Nucleus accumbens (tissue), 56 donors: ENCODE measurements at places on chromosomes 2 and 18.

DNA sequence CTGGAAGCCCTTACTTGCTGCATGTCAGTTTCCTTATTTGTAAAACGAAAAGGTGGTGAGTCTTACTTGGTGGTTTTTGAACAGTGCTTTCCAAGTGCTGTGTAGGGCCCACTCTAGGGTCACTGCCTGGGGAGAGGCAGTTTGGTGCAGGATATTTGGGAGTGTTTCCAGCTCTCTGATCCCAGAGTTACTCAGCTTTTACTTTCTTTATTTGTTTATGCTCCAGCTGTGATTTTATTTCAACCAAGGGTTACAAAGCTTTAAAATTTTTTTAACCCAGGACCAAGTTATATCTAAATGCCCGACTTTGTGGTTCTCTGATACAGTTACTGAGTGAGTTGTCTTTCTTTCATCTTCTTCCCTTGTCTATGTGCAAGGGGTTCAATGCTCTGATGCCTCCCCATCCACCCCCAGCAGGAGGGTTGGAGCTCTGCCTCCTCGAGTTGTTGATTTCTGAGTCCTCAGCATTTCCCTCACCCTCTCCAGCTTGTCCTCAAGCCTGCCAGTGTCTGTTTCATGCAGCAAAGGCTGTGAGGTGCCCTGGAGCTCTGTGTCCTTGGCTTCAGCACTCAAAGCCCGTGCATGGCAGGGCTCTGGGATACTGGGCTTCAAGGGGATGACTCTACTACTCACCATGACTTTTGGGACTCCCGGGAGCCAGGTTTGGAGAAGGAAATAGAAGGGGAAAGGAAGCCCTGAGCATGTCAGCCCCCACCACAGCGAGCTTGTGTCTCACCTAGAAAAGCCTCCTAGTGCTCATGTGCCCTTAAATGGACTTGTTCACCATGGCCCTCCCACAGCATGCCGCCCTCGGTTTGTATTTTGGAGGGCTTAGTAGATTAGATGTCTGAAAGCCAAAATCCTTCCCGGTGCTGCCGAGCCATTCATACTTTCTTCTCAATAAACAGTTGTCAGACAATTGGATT is 236.8 kb downstream of the SETBP1 start:
- no peak for DNase-seq

DNA sequence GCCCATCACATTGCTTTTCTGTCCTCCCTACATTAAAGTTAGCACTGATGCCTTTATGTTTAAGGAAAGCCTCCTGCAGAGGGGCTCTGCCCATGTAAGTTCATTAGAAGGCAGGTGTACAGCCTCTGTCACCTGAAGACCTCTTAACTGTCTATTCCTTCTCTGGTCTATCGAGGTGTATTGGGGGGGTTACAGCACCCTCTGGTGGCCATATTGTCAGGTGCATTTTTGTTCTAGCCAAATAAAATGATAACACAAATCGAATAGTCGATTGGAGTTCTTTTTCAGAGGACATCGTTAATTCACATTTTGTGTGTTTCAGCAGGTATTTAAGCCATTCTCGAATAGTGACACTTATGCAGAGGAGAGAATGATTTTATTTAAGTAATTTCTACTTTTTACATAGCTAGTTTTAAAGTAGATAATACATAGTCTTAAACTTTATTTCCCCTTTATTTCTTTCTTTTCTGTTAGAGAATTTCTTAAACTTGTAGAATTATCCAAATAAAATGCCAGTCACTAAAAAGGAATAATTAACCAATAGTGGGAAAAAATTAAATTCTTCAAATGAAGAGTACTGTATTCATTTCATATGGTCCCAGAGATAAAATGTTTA is 136.8 kb downstream of the NEDD4L start:
- peak; percentile 42 for DNase-seq

DNA sequence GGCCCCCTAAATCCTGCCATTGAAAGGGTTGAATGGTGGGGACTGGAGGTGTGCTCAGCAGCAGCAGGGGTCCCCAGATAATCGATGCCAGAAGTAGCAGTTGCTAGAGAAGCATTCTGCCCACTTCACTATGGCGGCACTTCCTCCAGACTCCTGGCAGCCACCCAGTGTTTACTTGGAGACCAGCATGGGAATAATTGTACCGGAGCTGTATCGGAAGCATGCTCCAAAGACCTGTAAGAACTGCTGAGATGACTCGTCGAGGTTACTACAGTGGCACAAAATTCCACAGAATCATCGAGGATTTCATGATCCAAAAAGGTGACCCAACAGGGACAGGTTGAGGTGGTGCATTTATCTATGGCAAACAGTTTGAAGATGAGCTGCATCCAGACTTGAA is 11.0 kb upstream of the GAREM2 start:
- no peak for DNase-seq

GRCh38 chr2:9793156-9793917 is 49.9 kb upstream of the TAF1B start:
- no peak for DNase-seq

- DNase-seq, result no peak
Observed at GRCh38 chr18:74163019-74163660, 14.8 kb downstream of the TIMM21 start.

GRCh38 chr18:62030091-62030985 is 137.5 kb upstream of the RNF152 start:
- DNase-seq, result no peak

- DNase-seq, result no peak
Observed at GRCh38 chr18:30682672-30683071, 359.9 kb downstream of the DSC3 start.

- no peak for DNase-seq
Observed at GRCh38 chr2:196166876-196167275, 4.5 kb downstream of the STK17B start.

DNA sequence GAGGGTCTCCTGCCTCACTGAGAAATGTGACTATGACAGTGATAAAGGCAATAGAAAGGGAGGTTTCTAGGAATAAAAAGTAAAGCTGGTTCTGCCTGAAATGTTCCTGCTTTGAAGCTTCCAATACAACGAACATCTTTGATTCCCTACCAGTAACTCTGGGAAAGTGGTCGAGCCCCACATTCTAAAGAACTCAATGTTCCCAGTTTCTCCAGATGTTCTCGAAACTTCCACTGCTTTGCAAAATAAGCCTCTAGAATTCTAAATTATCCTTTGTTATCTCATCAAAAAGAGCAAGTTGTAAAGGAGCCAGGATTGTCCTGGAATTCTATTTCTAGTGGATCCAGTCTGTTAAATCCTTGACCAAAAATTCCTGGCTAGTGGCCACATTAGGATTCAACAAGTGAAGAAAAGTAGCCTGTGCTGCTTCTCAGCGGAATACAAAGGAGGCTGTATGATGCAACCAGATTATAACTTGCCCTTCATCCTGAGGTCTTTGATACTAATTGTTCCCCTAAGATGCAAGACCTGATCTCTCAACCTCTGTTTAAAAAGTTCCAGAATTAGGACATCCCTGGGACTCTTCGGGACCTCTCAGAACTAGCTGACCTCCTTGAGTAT is 8.4 kb downstream of the SCN7A start:
- no peak for DNase-seq

DNA sequence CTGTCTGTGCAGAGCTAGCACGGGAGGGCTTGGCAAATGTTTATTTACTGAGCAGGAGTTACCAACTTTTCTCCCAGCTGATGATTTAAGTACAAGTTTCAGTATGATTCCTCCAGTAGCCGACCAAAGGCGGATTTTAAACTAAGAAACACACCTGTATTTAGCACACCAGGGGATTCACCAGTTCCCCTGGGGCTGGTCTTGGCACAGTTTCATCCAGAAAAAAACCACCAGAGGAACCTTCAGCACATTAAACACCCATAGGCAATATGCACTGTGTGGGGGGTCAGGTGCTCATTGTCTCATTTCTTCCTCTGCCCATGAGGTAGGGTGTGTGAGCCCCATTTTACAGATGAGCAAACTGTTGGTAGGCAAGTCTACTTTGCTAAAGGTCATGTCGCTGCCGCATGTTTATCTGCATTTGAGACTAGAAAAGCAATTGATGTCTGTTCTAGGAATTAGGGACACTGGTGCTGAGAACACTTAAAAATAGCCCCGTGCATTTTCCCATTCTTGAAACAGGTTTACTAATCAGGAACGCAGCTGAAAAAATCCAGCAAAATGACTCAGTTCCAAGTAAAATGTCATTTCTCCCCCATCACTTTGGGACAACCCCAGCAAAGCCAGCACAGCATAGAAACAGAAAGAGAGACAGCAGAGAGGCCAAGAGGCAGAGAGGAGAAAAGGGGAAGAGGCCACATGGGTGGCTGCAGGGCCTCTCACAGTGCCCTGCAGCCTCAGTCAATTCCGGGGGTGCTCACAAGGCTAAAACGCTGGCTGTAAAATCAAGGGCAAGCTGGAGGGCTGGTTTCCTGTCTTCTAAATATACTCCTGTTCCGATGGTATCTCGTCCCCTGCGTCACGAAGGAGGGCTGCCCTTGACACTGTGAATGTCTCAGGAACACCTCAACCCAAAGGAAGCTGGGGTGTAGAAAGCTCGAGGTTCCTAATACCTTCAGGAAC is 166.8 kb upstream of the ID2 start:
- no peak for DNase-seq

DNA sequence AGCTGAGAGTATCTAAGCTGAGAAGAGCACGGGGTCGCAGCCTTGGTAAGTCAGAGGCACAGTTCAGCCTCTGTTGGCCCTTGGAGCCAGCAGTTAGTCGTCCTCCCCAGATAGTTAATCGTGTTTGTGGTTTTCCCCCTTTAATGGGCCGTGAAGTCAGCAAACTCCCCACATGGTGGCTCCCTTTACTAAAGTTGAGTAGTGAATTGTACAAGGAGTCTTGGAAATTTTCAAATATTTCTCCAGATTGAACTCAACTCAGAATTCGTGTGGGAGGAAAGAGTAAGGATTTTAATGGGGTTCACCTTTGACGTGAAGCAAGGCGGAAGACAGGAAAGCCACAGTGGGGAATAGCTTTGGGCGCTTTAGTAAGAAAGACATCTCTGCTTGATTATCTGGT is 2.4 kb upstream of the ADCYAP1 start:
- no peak for DNase-seq

GRCh38 chr18:23883277-23883790 is 131.2 kb upstream of the TTC39C start:
- no peak for DNase-seq

- DNase-seq, result no peak
Observed at GRCh38 chr2:165909466-165909865, 44.1 kb downstream of the TTC21B start.

DNA sequence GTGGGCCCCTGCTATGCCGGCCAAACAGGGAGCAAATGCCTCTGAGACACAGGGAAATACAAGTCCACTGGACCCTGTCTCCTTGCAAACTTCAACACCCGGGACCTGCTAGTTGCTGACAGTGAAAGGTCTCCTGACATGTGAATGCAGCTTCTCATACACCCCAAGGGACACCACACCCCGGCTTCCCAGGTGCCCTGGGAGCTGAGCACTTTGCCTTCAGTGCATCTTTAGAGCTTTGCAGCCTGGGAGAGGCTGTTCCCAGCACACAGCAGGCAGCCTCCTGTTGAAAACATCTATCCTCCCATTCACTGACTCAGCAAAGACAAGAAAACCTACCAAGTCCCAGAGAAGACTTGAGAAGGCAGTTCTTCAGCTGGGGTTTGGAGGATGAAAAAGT is 143.4 kb downstream of the COL6A3 start:
- no peak for DNase-seq

DNA sequence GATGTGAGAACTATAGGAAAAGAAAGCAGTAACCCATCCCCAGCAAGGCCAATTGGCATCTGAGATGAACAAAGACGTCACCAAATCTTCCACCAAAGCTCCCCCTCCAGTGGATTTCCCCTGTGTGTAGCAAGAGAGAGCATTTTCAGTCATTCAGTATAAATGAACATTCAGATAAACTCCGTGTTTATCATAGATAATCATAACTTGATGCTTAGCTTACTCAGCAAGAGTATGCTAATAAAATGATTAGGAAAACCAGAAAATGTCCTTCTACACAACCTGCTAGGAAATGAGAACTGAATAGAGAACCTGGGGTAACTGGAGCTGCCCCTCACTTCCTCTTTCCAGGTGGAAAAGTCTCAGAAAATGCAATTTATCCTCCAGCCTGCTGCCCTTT is 198.0 kb upstream of the CCDC150 start:
- no peak for DNase-seq

- no peak for DNase-seq
Observed at GRCh38 chr2:58702302-58702885, 461.3 kb upstream of the FANCL start.

- DNase-seq, result no peak
Observed at GRCh38 chr2:239412905-239413603, 12.2 kb upstream of the HDAC4 start.

- no peak for DNase-seq
Observed at GRCh38 chr2:154507186-154507585, 191.3 kb upstream of the KCNJ3 start.

GRCh38 chr18:52897611-52898484 is 557.9 kb downstream of the DCC start:
- no peak for DNase-seq

DNA sequence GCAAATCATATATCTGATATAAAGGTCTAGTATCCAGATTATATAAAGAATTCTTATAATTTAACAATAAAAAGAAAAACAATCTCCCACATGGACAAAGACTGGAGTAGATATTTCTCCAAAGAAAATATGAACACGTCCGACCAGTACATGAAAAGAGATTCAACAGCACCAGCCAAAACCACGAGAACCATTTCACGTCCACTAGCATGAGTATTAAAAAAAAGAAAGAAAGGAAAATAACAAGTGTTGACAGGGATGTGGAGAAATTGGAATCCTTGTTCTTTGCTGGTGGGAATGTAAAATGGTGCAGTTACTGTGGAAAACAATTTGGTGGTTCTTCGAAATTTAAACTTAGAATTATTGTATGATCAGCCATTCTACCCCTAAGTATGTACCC is 432.7 kb upstream of the TRIB2 start:
- DNase-seq, result no peak

GRCh38 chr2:120596191-120596811 is 139.4 kb upstream of the GLI2 start:
- no peak for DNase-seq

- peak; percentile 23 for DNase-seq
Observed at GRCh38 chr2:119476301-119477112, 44.9 kb downstream of the TMEM37 start.

GRCh38 chr2:136191041-136191440 is 73.1 kb upstream of the CXCR4 start:
- no peak for DNase-seq

DNA sequence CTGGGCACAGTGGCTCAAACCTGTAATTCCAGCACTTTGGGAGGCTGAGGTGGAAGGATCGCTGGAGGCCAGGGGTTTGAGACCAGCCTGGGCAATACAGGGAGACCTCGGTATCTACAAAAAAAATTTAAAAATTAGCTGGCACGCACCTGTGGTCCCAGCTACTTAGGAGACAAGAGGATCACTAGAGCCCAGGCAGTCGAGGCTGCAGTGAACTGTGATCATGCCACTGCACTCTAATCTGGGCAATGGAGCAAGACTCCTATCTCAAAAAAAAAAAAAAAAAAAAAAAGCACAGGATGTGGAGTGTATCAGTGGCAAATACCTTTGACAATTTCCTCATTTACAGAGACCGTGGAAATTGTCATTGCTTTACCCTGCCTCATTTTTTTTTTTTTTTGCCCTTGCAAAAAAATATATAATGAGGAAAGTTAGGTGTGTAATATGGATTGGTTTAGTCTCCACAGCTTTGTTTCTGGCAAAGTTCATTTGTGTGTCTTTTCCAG is 20.9 kb upstream of the PPP1CB start:
- no peak for DNase-seq

- DNase-seq, result no peak
Observed at GRCh38 chr2:191983186-191983585, 136.3 kb upstream of the CAVIN2 start.

- no peak for DNase-seq
Observed at GRCh38 chr2:106831241-106831640, 54.7 kb downstream of the ST6GAL2 start.

GRCh38 chr18:79544386-79544963 is 135.1 kb upstream of the CTDP1 start:
- DNase-seq, result no peak

- DNase-seq, result no peak
Observed at GRCh38 chr2:47019961-47020681, 104.5 kb upstream of the MCFD2 start.
